ENCODE measurements at places on chromosomes 12 and 14. TPM values are rescaled to one million over a fixed set of nuclear protein-coding genes. Genes with fewer than 3 reads are reported as not detected.

DNA sequence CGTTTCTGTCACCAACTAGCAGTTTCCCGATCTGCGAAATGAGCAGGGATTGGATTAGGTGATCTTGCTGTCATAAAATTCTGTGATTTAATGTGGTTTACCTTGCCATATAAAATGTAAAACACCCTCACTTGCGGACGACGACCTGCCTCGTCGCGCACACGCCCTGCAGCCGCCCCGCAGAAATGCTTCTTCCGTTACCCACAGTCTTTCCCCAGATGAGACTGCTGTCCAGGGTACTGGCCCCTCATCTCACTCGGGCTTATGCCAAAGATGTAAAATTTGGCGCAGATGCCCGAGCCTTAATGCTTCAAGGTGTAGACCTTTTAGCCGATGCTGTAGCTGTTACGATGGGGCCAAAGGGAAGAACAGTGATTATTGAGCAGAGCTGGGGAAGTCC is 17.7 kb upstream of the FOXJ2 start:
- no peak for DNase-seq

DNA sequence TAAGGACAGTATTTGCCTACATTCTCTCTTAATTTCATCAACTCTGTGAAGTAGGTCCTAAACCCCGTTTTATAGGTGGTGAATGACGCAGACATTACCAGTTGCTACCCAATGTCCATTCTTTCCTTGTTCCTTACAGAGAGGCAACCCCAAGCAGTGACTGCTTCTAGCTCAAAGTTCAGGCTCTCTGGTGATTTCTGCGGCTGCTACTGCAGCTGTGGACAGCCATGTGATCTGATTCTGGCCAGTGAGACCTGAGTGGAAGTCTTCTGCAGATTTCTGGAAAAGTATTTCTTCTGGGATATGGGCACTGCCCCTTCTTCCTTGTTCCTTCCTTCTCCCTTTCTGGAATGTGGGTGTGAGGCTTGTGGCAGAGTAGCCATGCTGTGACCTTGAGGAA is 82.9 kb downstream of the ARF6 start:
- no peak for DNase-seq

Gene LMNTD1
- polyA plus RNA-seq, result not detected

- no peak for DNase-seq
Observed at GRCh38 chr14:81437244-81437643, 37.1 kb upstream of the STON2 start.

DNA sequence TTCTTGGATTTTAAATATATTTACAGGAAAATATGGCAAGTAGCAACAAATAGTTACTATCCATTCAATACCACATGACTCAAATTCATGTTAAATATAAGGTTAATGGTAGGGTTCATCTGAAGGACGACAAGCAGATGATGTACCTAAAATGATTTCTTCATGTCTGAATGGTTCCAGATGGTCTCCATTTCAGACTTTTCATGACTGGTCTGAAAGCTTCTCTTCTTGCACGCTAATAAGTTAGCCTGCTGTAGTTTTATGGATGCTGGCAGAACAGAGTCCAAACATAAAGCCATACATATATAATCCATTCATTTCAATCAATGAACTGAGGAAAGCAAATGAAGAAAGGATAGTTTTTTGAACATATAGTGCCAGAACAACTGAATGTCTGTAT is 257.0 kb upstream of the MGAT4C start:
- no peak for DNase-seq
